ENCODE measurements at places on chromosomes 16 and 17. TPM values are rescaled to one million over a fixed set of nuclear protein-coding genes. Genes with fewer than 3 reads are reported as not detected.
A peak's percentile ranks its signal among the peaks of the same experiment; 100 is the strongest.

DBF4B gene
- total RNA-seq: 3.6 TPM

ATP2A1 gene
- under 0.01 TPM for total RNA-seq

SBK1 gene
- total RNA-seq: under 0.01 TPM

DNA sequence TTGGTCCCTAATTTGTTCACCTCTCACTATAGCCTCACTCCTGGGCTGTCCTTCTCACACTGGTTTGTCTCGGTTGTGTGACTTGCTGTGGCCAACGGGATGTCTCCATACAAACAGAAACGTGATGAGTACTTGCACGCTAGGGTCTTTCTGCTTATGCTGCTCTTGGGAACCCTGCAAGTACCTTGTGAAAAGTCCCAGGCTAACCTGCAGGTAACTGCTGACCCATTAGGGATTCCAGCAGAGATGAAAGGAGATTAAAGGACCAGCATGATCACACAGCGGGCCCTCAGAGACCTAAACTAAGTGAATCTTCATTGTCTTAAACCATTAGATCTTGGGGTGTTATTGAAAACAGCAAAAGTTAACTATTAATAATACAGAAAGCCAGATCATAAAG is 562.8 kb upstream of the GOT2 start:
- no peak for DNase-seq

- DNase-seq: no peak
Measured at GRCh38 chr17:75110234-75110937, 617 bp downstream of the ARMC7 start.

GRCh38 chr17:76943202-76943601 is 75.0 kb downstream of the MGAT5B start:
- DNase-seq: no peak

DNA sequence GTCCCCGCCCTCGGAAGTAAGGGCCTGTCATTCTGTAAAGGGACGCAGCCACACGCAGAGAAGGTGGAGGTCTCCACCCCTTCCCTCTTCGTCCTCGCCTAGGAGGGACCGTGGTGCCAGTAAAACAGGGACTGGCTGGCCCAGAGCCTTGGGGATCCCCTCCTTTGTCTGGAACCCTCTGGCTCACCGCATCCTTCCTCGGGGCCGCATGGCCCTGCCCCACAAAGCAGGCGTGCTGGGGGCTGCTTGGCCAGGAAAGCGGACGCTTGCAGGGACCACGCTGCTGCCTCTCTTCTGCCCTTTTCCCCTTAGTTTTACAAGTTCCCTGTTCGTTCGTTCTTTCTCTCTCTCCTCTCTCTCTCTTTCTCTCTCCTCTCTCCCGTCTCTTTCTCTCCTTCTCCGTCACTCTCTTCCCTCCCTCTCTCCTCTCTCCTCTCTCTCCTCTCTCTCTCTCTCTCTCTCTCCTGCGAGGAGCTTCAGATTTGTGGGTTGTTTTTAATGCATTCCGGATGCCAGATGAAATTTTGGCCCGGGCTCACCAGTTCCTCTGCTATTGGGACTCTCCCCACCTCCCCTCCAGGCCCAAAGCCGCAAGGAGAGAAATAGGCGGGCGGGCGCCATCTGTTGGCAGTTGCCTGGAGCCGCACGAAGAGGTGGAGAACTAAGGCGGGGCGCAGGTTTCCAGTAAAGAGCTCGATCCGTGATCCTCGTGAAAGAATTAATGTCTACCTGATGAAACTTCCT is 35.1 kb upstream of the CDRT4 start:
- peak; percentile 93 for DNase-seq

- no peak for DNase-seq
Measured at GRCh38 chr17:79761894-79762589, 15.9 kb upstream of the CBX2 start.

- no peak for DNase-seq
Measured at GRCh38 chr17:10993126-10993525, 155.2 kb upstream of the PIRT start.

DNA sequence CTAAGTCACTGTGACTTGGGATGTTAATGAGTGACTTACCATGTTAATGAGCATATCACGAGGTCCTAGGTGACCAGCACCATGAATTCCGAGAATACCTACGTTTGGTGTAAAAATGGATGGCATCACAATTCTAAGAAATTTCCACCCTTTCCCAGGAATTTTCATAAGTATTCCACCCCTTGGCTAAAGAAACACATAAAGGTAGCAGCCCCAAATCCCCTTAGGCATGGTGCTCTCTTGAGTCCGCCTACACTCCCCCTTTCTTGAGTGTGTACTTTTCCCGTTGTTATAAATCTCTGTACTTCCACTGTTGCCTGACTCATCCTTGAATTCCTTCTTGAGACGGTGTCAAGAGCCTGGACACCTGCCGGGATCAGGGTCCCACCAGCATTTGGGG is 504.0 kb upstream of the RBFOX1 start:
- no peak for DNase-seq

- DNase-seq: peak; percentile 27
Measured at GRCh38 chr17:55341432-55341831, 76.7 kb downstream of the HLF start.
